ENCODE measurements at places on chromosomes 1 and 21. TPM values are rescaled to one million over a fixed set of nuclear protein-coding genes. Genes with fewer than 3 reads are reported as not detected.
A peak's percentile ranks its signal among the peaks of the same experiment; 100 is the strongest.

DNA sequence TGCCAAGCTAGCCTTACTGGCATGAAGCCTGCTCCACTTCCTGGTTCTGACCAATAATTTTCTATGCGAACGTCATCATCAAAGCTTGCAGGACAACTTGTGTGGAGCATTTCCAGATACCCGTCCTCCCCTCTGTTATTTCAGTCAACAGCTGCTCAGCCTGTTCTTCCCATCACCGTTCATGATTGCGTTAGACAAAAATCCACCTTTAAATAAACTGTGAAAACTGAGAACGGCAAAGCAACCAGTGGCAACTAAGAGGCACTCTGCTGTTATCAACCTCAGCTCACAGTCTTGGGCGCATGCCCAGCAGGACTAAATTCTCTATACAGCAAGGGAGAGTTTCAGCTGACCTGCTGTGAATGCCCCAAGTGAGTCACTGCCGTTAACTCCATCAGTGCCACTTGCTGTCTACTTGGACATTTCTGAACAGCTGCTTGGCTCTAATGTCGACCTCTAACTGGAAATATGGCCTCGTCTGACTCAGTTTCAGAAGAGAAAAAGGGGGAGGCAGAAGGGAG, 207.4 kb upstream of the RUNX1 start:
- DNase-seq: peak; percentile 85

- DNase-seq: no peak
These were observed 126.2 kb upstream of the SERBP1 start for GRCh38 chr1:67556297-67556900.

DNA sequence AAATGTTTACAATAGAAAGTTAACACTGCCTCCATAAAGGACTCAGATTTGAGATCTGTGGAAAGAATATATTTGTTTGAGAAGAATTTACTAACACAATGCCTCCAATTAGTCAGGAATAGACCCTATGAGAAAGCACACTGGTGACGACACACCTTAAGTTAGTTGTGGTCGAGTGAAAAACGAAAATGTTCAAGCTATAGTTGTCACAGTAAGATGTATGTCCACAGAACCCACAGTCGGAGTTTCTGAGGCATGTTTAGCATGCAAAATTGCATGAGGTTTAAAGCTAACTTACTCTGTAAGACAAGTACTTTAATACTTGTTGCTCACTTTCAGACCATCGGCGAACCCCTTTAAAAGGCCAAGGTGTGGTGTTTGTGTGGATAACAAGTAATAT, 69.9 kb upstream of the SIPA1L2 start:
- no peak for DNase-seq

Gene SPATA21
- total RNA-seq: not detected

GRCh38 chr1:18114726-18115410, 7.3 kb downstream of the IGSF21 start:
- no peak for DNase-seq

- DNase-seq: no peak
These were observed 9.6 kb upstream of the CHIT1 start for GRCh38 chr1:203239081-203239480.

- DNase-seq: no peak
These were observed at the start of gene SERTAD4 for GRCh38 chr1:210232511-210233215. TSS of gene SERTAD4 (plus strand) at chr1:210232796. CDS start at chr1:210237961, 5,165 bp downstream.

Gene WLS
- total RNA-seq: 118 TPM

Gene TDRD10
- 1.6 TPM for total RNA-seq

- DNase-seq: no peak
These were observed 6.0 kb downstream of the CADM3 start for GRCh38 chr1:159177272-159177907.

Gene BRDT
- not detected for total RNA-seq

DNA sequence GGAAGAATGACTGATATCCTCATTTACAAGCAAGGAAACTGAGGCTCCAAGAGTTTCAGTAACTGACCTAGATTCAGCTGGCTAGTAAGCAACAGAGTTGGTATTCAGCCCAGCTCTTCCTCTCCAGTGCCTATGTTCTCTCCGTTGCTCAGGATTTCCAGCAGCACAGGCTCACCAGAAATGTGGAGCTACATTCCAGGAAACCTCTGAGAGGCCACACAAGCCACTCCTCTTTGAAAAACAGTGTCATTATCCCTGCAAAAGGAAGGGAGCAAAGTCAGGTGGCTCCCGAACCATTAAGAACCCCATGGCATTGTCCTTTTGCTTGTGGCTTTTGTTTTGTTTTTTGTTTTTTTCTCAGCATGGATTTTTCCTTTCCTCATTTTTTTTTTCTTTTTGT, 40.6 kb upstream of the DUSP10 start:
- DNase-seq: no peak

DNA sequence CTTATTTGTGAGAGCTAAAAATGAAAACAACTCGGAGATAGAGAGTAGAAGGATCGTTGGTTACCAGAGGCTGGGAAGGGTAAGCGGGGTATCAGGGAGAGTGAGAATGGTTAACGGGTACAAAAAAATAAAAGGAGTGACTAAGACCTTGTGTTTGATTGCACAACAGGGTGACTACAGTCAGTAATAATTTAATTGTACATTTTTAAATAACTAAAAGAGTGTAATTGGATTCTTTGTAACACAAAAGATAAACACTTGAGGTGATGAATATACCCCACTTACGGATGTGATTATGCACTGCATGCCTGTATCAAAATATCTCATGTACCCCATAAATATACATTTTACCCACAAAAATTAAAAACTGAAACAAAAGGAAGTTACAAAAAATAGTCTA, 29.4 kb downstream of the FOXJ3 start:
- DNase-seq: no peak

Gene ANGPTL7
- not detected for total RNA-seq

GRCh38 chr1:228765168-228765946, 30.1 kb downstream of the RHOU start:
- DNase-seq: no peak

GRCh38 chr1:58620926-58621325, 43.9 kb upstream of the TACSTD2 start:
- DNase-seq: no peak

Gene SPRR3
- not detected for total RNA-seq

GRCh38 chr1:180918519-180918918, 5.8 kb downstream of the KIAA1614 start:
- DNase-seq: no peak
